SK-N-DZ (cell line): ENCODE measurements at places on chromosomes 3 and 15.

- no peak for DNase-seq
These were observed 18.7 kb downstream of the ATP13A3 start for GRCh38 chr3:194468086-194468485.

DNA sequence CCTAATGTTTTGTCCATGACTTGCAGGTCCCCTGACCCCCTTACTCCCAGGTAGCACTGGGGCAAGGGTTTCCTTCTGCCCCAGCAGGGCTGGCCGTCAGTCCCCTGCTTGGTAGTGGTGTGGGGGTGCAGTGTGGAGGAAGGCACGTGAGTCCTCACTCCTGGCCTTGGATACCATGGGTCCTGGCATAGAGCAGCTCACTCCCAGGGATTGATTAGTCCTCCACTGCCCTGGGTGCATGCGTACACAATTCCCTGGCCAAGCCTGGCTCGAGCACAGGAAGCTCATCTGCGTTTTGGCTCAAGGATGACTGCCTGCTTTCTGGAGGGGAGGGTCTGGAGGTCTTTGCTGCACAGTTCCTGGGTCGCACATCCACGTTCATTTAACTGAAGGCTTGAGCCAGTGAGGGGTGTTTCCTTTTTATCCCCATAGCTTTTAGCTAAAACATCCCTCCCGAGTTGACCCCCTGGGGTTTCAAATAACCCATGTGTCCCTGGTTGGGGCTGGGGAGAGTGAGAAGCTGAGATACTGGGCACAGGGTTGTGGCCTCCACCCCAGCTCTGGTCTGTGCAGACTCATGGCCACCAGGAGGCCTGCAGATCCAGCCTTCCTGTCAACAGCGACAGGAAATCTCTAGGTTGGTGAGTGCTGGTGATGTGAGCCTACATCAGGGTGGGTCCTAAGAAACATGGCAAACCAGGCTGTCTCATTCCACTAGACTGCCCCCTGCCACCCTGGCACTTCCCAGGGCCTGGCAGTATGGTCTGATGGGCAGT, 11.5 kb downstream of the HEMK1 start:
- DNase-seq = no peak

DNA sequence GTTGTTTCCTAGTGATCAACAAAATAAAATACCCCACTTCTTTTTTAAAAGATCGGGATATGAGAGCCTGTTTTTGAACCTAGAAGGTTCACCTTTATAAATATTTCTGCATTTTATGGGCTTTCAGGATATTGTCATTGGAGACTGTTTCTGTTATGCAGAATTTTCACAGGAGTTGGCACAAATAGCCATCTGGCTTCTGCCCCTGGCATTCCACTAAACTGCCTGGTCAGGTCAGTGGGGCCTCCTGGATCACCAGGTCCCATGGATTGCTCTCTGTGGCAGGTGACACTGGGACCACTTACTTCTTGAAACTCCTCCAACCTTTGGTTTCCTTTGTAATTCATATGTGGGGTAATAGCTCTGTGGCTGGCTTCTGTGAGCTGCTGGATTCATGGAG, 25.5 kb upstream of the POLR2M start:
- DNase-seq = no peak

- DNase-seq = no peak
These were observed 7.9 kb downstream of the CCR1 start for GRCh38 chr3:46200211-46200610.

GRCh38 chr15:61653110-61653509, 407.1 kb downstream of the VPS13C start:
- peak; percentile 30 for DNase-seq

DNA sequence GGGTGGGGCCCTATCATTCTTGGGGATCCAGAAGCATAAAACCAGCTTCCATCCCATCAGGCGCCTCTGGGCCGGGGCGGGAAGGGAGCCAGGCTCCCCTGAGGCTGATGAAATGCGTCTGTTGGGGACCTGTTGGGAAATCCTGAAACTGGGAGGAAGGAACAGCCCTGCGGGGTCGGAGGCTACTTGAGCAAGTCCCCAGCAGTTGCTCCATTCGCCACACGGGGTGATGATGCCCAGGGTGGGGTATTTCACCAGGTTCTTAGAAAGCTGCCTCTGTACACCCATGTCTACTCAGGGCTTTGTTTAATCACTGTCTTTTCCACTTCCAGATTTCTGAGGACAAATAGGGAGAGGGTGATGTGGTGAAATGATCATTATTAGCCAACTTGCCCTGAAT, 25.4 kb upstream of the TSEN2 start:
- DNase-seq = no peak

- peak; percentile 55 for DNase-seq
These were observed 57.8 kb upstream of the RYK start for GRCh38 chr3:134308350-134308891.

- DNase-seq = no peak
These were observed 273.8 kb downstream of the CD47 start for GRCh38 chr3:107817076-107817475.

DNA sequence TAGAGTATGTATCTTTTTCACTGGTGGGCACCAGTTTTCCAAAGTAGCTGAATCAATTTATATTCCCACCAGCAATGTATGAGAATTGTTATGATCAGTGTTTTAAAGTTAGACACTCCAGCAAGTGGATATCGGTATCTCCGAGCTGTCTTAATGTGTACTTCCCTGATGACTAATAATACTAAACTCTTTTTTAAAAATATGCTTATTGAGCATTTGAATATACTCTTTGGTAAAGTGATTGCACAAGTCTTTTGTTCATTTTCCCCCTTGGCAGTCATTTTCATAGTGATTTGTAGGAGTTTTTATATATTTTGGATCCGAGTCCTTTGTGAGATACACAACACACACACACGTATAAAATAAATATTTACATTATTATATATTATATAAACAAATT, 12.5 kb upstream of the FEM1B start:
- DNase-seq = no peak

DNA sequence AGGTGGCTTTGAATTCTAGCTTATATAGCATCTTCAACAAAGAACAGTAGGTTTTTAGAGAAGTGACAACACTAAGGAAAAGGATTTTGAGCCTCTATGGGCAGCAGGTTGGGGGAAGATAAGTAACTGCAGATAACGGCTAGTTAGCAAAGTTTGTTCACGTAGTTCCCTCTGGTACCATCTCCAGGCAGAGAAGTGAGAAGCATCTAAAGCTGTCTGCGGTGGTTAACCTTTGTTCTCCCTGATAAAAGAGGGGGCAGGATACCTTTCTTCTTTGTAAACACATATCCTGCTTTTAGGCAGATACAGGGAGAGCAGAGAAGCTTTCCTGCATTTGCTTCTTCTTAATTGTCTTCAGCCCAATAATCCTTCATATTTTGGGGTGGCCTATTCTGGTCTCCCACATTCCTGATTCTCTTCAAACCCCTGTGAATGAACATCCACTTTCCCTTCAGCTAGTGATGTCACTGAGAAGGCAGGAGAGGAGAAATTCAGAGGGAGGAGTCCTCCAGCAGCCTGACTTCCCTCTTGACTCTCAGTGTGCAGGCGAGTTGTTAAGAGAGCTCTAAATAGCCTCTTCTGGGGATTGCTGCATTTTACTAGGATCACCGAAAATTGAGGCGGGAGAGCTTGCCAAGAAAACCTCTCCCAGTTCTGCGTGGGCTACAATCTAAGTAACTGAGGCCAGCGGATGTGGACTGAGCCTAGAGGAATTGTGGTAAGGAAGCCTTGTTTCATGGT, 393.7 kb upstream of the C2CD4B start:
- no peak for DNase-seq

- DNase-seq = no peak
These were observed 72.9 kb downstream of the TM4SF4 start for GRCh38 chr3:149547413-149547812.

- DNase-seq = no peak
These were observed 23.5 kb downstream of the EXOG start for GRCh38 chr3:38519651-38520050.

DNA sequence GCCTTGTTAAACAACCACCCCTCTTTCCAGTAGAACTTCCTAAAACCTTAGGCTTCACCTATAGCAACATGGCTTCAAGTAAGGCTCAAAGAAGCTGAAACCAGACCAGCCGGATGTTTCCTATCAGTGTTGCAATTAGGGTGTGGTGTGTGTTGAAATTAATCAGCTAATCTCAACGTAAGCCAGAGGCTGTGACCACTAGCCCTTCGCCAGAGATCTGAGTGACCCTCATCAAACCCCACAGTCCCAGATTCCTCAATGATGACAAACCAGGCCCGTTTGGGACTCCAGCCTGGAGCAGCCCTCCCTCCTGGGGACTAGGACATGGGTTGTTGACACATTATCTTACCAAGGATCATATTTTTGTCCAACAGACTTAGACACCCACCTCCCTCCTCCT, 27.3 kb downstream of the CYP11A1 start:
- DNase-seq = no peak

- DNase-seq = no peak
These were observed 48.6 kb upstream of the ATOSA start for GRCh38 chr15:52727815-52728214.

- no peak for DNase-seq
These were observed 61.7 kb upstream of the LRRN1 start for GRCh38 chr3:3737531-3737930.

DNA sequence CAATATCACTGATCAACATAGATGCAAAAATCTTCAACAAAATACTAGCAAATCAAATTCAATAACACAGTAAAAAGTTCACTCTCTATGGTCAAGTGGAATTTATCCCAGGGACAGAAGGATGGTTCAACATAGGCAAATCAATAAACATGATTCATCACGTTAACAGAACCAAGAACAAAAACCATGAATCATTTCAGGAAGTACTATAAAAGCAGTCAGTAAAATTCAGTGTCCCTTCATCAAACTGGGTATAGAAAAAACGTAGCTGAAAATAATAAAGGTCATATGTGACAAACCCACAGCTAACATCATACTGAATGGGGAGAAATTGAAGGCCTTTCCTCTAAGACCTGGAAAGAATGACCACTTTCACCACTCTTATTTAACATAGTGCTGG, 172.1 kb downstream of the POLR2M start:
- no peak for DNase-seq

DNA sequence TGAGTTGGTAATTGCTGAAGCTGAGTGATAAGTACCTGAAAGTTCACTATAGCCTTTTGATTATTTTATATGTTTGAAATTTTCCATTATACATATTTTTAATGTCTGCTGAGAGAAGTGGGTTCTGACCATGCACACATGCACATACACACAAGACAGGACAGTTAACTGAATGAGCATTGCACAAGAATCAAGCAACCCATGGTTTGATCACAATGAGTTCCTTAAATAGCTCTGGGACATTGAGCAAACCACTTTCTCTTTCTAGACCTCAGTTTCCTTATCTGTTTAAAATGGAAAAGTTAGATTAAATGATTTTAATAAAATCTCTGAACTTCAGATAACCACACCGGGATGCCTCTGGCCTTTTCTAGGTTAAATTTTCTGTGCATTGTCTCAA, 26.7 kb downstream of the SNTN start:
- no peak for DNase-seq

DNA sequence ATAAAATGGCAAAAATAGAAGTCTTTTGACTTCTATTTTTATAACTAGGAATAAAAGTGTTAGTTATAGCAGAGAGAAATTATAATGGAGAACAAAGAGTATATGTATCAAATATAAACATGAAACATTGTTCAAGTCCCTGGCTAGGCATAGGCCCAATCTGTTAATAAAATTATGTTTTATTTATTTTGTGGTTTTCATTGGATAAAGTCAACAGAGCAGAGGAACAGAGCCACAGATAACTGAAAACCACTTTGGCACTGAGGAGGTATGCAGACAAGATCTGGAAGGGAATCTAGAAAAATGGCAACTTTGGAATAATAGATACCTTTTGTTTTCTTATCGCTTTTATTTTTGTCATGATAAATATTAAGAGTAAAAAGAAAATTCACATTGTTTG, 50.4 kb upstream of the ICE2 start:
- DNase-seq = no peak

- DNase-seq = no peak
These were observed 99.8 kb downstream of the SLMAP start for GRCh38 chr3:57855943-57856342.

DNA sequence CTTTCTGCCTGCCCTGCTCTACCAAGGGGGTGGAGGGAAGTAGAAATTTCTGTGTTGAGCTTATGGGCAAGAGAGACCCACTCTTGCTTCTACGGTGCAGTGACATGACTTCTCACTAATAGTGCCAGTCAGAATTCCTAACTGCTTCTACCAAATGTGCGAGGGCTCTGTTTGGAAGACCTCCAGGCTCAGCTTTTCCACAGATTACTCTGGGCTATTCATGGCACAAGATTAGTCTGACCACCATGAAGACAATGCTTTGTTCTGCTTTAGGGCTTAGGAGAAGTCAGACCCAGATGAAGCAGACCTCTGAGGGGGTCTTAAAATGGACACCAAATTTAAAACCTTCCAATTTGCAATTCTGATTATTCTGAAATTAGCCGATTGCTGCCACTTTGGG, 195.9 kb upstream of the TBC1D5 start:
- DNase-seq = no peak

DNA sequence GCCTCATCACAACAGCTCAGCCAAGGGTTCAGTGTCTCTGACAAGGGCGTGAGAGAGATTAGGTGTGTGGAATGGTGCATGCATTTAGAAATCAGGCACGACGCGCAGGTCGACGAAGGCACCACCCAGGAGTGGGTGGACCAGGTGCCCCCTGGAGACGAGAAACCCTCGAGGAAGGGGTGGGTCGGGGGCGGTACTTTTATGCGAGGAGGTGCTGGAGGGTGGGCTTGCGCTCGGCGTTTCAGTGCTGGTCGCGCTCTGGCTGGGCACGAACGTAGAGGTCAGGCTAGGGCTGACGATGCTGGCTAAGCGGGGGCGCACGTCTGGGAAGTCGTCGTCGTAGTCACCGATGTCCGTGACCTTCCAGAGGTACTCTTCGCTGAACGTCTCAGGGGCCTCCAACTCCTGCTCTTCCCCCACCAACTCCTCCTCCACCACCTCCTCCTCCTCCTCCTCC, 393 bp downstream of the ERICH6 start:
- DNase-seq = no peak

DNA sequence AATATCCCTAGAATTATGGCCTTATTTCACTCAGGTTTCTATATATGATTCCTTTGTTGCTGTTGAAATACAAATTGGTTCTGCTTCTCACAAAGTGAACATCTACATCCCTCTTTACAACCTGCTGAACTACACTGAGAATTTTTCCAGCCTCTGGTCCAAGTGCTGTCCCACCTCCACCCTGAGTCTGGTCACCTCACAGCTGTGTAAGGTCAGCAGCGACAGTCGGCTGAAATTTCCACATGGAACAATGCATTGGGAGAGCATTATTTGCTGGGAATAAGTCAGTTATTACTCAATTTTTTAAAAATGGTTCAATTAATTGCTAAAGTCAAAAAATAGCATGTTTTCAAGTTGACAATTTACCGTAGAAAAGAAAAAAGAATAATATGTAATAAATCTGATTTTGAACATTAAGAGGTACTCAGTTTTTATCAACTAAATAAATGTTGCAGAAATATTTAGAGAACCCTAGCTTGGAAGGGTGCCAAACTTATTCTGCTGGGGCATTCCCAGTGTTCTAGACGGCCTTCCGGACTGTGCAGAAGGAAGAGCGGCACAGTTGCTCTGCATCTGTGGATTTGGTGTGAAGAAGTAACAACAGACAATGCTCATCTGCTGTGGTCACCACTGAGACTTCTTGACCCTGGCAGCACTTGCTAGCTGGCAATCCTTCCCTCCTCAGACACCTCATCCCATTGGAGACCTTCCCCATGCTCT, 1.8 kb downstream of the HCLS1 start:
- no peak for DNase-seq
